ENCODE measurements at places on chromosomes 7 and 10.

GRCh38 chr7:50728184-50728583 lies 54.5 kb downstream of the GRB10 start:
- no peak for DNase-seq

DNA sequence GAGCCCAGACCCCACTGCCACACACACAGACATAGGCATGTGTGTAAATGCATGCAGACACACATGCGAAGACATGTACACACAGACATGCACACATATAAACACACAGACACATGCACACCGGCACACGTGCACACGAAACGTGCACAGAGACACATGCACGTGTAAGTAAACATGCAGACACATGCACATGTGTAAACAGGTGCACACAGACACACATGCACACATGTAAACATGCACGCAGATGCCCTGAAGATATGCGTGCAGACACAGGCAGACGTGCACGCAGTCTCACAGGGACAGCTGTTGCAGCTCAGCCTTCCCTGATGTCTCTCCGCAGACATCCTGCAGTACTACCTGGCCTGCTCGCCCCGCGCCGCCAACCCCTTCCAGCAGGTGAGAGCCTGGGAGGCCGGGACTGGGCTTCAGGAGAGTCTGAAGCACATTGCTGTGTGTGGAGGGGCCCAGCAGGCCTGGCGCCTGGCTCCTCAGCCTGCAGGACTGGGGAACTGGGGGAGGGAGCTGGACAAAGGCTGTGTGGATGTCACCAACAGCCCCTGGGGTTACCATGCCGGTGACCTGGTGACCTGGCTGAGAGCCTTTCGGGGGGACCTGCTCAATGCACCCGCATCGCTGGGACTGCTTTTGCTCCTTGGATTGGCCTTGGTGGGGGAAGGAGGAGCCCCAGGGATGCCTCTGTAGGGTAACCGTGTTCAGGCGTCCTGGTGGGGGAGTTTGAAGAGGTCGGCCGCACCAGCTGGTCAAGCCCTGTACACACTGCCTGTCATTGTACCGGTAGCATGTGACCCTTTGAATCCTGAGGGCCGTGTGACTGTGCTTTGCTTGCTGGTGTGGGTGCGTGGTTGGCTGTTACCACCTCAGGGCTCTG lies 20.3 kb downstream of the TTYH3 start:
- no peak for DNase-seq

GRCh38 chr7:140402178-140402835 lies 1.6 kb upstream of the RAB19 start:
- DNase-seq: no peak

- DNase-seq: peak; percentile 78
These were observed 812 bp downstream of the DOCK1 start for GRCh38 chr10:126905776-126906703.

DNA sequence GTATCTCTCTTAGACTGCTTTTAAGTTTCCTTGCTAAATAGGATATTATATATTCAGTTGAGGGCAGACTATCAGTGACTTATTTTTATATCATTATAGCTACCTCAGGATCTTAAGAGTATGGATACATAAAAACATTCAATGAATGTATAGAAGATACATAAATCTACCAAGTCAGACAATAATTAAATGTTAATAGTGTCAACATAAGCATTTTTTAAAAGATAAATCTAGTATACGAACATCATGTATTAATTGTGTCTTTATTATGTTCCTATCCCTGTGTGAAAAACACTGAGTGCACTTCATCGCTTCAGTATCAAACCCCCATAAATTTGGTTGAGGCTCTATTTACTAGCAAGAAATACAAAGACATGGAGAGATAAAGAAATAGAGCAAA lies 242.8 kb downstream of the CRPPA start:
- no peak for DNase-seq
